ENCODE measurements at places on chromosomes 11 and 22. TPM values are rescaled to one million over a fixed set of nuclear protein-coding genes. Genes with fewer than 3 reads are reported as not detected.

Gene AGBL2
- not detected for total RNA-seq

Gene VSIG10L2
- not detected for total RNA-seq

DNA sequence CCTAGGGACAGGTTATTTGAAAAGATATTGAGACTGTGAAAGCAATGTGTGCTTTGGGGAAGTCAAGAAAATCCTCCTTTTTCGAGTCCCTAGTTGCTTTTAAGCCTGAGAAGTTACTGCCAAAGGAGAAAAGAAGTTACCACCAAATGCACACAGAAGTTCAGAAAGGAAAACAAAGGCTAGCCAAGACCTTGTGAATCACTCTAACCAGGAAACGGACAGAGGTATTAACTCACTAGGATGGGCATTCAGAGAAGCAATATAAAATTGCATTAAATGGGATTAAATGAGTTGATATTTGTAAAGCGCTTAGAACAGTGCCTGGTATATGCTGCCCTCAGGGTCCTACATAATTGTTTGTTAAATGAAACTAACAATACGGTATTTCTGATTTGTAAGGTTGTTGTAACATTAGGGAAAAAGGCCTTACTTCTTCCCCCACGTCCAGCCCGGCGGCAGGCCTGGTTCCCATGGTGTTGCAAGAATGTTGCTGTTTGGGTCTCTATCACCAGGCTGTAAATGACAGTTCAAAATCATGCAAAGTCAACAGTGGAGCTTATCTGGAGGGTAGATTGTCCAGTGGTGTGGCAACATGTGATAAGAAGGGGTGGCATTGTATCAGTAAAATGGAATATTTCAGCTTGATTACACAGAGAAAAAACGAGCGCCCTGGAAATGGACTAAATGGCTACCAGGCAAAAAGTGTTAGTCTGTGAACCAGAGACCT, 7.1 kb downstream of the TMA7B start:
- DNase-seq: no peak

GRCh38 chr11:71342116-71342515, 89.7 kb upstream of the SHANK2 start:
- no peak for DNase-seq

DNA sequence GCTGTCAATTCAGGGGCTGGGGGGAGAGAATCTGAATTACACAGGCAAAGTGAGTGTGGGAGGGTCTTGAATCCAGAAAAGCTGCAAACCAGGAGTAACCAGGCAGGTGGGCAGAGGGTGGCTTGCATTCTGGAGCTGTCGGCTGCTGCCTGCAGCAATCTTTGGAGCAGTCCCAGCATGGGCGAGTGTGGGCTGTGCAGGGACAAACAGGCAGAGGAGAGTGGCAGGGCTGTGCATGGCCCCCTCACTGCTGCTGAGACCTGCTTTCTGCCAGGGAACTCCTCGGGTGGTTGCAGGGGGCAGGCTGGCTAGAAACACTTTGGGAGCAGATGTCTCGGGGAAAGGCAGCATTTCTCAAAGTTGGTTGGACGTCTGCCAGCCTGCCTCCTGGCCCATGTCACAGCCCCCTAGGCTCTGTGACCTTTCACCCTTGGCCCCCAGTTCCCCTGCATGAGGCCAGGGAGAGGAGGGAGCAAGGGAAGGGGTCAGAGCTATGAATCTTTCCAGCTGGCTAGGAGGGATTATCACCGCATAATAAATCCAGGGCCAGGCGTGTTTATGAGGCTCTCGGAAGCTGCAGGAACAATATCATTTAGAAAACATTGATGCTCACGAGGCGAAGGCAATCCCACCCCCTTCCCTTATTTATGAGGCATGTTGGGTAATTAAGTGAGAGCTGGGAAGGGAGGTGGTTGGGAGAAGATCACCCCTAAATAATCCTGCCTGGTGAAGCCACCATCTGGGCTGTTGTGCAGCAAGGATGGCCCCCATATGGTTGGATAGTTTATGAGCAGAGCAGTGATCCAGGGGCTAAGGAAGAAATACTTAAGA, 212.3 kb upstream of the NCAM1 start:
- no peak for DNase-seq

DNA sequence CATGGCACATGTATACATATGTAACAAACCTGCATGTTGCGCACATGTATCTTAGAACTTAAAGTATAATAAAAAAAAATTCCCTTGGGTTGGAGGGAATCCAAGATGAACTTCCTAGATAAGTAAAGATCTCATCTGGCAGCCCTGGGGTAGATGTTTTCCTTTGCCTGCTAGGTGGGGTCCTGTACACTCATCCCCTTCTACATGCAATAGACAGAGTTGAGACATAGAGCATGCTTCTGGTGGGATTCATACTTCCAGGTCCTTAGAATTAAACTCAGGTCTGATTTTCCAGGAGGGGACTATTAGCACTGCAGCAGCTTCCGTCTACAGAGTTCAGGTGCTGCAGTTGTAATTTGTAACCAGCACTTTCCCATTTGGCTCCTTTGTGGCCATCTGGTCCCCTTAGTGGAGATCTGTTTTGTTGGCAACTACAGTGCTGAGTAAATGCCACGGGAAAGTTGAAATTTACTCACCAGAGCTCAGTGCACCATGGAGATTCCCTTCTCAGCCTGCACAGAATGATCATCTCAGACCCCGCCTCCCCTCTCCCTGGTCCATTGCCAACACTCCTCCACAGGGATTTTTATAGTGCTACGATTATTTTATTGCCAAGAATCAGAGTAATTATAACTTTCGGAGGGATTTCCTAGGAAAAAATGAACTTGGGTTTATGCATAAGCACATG, 220.1 kb upstream of the E2F8 start:
- no peak for DNase-seq

DNA sequence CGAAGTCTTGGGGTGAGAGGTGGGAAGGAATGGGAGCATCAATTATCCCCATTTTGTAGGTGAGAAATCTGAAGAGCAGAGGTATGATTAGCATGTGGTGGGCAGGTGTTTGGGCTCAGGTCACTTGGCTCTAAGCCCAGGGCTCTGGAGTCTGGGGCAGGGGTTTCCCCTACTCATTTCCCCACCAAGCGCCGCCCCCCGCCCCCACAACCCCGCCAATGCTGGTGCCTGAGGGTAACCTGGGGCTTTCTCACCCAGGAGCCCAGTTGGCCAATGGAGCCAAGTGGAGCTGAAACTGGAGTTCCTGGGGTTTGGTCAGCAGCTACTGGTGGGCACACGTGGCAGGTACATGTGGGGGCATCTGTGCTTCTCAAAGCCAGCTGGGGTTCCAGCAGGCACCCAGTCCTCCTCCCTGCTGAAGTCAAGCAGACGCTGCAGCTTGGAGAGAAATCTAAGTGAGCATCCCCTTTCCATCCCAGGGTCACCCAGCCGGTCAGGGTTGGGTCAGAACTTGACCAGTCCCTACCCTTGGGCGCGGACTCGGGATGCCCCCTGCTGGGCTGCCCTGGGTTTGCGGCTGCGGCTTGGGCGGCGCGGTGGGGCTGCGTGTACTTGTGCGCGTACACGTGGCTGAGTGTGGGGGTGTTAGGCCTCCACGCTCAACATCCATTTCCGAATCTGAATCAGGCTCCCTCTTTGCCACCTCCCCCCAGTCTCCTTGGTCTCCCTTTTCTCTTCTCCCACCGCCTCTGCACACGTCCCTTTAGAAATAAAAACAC, 1.7 kb upstream of the CHRM1 start:
- no peak for DNase-seq

DNA sequence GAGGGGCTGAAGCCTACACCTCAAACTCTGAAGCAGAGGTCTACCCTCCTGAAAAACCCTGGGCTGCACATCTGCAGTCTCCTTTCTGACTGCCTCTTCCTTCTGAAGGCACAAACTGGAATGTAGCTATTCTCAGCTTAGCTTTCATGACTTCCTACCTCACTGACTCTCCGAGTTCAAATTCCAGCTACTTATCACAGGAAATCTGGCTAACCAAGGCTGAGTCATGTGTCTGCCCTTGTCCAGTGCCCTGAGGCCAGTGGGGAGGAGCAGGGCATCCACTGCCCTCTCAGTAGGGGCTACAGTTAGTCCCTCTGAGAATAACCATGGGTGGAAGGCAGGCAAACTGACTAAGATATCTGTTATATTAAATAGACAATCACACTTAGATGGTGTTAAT, 29.2 kb downstream of the PDGFD start:
- no peak for DNase-seq

DNA sequence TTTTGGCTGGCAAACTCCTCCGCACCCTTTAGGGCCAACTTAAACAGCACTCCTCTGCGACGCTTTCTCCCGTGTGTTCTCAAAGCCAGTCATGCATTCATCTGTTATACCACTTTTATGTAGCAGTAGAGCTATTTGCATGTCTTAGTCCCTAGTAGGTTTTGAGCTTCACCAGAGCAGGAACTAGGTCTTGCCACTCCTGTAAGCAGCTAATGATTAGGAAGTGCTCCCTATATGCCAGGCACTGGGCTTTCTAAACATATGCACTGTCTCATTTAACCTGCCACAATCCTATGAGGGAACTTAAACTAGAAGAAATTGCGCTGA, 180.8 kb downstream of the DBX1 start:
- DNase-seq: no peak

GRCh38 chr11:133553885-133554740, 21.8 kb upstream of the OPCML start:
- DNase-seq: no peak

- peak; percentile 94 for DNase-seq
These were observed at the start of gene DRAP1 for GRCh38 chr11:65919141-65919572. TSS of gene DRAP1 (plus strand) at chr11:65919426. CDS start at chr11:65919502, 76 bp downstream.

DNA sequence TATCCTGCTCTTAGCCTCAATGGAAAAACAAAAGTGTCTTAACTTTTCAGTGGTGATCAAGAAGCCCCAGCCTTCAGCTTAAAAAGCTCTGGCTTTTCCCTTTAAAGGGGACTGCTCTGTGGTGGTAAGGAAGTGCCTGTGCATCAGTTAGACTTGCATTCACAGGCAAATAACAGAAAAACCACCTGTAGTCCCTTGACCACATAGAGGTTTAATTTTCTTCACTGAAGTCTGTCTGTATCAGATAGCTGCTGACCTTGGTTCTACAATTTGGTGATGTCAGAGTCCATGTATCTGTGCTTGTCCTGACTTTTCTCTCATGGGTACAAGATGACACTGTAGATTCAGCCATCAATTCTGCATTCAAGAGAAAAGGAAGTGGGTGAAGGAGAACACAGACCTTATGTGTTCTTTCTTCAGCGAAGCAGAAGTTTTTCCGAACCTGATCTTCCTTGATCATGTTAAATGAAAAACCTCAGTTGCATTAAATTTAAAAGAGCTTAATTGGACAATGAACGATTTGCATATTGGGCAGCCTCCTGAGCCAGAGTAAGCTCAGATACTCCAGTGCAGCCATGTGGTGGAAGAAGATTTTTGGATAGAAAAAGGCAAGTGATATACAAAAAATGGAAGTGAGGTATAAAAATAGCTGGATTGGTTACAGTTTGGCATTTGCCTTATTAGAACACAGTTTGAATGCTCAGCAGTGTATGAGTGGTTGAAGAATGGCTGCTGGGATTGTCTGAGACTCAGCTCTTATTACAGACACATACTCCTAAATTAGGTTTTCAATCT, 43.2 kb upstream of the RDX start:
- DNase-seq: no peak

DNA sequence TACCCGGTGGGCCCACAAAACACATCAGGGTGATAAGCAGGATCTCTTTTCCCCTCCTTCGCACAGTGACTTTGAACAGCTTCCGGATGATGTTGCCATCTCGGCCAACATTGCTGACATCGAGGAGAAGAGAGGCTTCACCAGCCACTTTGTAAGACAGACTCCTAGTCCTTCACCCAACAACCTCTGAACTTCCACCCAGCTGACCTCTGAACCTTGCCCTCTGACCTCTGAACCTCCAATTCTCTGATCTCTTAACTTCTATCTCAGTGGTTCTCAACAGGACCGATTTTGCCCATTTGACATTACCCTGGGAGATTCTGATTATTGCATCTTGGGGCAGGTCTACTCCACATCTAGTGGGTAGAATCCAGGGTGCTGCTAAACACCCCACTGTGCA, 3.2 kb downstream of the NCF4 start:
- DNase-seq: no peak

DNA sequence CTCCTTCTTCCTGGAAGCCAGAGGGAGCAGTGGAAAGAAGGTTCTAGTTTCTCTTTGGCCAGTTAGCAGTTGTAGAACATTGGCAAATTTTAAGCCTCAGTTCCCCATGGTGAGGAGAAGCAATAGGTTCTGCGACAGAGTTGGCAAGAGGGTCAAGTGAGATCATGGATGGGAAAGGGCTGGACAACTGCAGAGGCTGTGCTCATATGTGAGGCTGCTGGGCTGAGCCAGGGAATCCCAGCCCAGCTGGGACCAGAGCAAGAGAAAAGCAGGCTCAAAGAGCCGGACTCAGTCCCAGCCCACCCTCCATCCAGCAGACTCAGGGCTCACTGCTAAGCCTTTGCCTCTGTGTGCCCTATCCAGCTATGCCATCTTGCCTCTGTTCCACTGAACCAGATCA, 66.8 kb upstream of the MYOD1 start:
- DNase-seq: no peak

DNA sequence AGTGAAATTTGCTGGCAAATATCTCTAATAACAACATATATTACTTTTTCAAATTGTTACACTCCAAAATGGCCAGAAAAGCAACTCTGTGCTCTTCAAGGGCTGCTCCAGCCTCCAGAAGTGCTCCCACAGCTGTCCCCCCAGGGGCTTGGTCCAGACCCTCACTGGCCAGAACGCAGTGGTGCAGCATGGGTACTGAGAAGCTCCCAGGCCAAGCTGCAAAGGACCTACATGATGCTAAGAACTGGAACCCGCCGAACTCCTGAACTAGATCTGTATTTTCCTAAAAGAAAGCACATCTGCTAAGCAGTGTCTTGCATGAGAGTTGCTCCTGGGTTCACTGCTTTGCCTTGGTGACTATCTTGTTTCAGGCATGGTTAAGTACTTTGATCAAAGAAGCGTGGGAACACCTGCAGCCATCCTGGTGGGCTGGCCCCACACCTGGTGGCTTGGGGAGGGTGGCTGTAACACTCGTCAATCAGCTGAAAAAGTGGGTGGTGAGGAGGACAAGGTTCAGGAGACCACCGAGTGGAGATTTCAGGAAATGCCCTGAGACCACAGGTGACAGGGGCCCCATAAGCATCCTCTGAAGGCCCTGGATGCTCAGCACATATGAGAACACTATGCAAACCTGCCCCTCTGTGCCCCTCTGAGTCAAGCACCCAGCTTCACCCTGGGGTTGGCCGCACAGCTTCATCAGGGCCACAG, 72.7 kb upstream of the PITPNB start:
- DNase-seq: no peak

DNA sequence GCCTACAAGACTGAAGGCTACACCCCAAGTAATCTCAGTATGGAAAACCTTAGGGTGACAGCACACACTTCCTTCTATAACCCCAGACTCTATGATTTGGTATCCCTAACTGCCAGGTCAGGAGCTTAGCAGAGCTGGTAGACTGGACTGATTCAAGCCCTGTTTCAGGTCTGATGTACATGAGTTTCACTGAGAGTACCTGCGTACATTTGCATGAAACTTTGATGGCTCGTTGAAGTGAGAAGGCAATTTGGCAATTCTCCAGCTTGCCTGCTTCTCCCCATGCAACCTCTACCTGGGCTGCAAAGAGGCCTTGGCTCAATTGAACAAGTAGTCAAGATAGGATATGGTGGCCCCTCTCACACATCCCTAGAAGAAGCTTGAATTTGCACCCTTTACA, 10.2 kb downstream of the FIBIN start:
- DNase-seq: no peak

Measured in thoracic aorta (tissue), 2 donors.